ENCODE measurements at places on chromosomes 11 and 22.

DNA sequence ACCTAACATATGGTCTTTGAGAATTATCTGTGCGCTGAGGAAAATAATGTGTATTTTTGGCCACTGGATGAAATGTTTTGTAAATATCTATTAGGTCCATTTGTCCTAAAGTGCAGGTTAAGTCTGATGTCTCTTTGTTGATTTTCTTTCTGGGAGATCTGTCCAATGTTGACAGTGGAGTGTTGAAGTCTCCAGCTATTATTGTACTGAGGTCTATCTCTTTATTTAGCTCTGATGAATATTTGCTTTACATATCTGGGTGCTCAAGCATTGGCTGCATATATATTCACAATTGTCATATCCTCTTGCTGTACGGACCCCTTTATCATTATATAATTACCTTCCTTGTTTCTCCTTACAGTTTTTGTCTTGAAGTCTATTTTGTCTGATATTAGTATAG lies 833.8 kb downstream of the DLG2 start:
- no peak for DNase-seq

- DNase-seq: no peak
Measured at GRCh38 chr11:57055744-57056143, 67.0 kb downstream of the OR5AK2 start.

GRCh38 chr11:94845622-94846021 lies 77.5 kb downstream of the AMOTL1 start:
- no peak for DNase-seq

- DNase-seq: no peak
Measured at GRCh38 chr11:11512929-11513328, 108.9 kb downstream of the GALNT18 start.

DNA sequence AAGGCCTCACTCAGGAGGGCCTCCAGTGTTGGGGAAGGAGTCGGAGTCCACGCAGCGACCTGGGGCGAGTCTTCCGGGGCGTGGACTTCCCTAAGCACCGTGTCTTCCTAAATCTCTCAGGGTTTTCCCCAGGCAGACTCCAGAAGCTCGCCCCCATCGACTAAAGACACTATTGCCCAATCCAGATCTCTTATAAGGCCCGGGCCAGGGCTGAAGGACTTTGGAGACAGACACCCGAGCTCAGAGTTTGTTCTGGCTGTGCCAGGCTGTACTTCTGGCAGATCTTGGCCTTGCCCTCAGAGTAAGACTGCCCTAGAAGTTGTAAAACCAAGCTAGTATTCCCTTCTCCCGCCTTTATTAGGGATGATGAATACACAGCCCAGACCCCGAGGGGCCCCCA lies 191.4 kb downstream of the BUD13 start:
- no peak for DNase-seq

DNA sequence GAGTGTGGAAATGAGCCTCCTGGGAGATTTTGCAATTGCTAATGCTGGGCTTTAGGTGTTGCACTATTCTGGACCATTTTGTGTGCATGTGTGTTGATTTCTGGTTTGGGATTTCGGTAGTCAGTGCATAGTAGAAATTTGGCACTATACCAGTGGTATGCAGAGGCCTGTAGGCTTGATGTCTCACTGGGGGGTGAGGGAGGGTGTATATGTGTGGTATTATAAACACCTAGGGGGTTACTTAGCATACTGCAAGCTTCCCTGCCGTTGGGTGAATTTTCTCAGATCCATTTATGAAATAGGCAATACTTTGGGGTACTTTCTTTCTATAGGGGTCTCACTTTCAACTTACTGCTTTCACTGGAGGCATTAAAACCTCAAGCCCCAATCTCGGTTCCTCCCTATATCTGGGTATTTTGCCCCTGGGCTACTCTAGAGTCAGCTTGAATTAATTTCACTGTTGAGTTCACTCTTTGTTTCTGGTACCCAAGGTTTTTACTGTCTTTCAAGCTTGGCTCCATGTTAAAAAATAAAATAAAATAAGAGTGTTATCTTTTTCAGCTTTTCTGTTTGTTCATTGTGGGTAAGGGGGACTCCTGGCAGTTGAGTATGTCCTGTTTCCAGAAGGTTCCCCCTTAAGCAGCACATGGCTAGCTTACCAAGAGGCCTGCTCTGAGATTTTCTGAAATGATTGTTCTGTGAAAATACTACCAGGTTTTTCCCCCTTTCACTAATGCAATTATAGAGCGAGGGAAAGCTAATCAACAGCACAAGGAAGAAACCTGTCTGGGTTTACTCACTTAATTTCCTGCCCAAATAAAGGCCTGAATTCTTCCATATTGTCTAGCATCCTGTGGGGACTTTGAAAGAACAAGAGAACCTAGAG lies 45.8 kb downstream of the PPFIBP2 start:
- DNase-seq: no peak

DNA sequence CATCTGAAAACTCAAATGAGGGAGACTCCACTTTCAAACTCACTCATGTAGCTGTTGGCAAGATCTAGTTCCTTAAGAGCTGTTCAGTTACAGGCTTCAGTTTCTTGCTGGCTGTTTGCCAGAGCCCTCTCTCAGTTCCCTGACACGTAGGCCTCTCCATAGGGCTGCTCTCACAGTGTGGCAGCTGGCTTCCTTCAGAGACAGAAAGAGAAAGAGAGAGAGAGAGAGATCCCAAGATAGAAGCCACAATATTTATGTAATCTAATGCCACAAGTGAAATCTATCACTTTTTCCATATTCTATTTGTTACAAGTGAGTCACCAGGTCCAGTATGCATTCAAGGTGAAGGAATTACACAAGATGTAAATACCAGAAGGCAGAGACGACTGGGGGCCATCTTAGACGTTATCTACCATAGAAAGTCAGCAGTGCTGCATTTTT lies 168.8 kb downstream of the RCN1 start:
- DNase-seq: peak; percentile 9

- DNase-seq: no peak
Measured at GRCh38 chr22:36769541-36770512, 6.1 kb downstream of the IFT27 start.

GRCh38 chr22:42473484-42474193 lies 41.4 kb upstream of the NFAM1 start:
- peak; percentile 64 for DNase-seq

DNA sequence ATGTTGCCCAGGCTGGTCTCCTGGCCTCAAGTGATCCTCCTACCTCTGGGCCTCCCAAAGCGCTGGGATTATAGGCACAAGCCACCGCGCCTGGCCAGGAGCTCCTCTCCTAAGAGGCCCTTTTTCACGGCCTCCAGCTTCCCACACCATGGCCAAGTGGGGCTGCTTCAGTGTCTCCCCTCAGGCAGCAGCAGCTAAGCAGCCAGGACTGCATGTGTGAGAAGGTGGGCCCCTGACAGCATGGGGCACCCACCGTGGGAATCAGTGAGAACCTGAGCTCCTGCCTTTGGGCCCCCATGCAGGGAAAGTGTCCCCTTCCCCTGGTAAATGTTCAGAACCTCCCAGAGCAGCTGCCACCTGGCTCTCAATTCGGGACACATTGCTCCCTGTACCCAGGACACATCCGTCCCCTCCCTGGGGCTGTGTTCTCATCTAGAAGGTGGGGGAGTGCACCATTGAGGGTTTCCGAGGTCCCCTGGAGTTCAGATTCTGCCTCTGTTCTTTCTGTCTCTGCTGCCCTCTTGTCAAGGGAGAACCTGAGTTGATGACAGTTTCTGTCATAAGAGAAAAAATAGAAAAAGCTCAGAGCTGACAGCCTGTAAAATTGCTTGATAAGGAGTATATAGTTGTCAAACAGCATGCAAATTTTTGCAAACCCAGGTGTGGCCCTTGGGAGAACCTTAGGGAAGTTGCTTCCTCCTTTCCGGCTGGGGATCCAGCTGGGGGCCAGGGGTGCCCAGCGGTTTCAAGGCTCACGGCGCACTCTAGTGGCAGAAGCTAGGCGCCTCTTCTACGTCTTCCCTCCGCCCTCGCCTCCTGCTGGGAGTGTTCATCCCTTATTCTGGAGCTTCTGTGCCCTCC lies 29.7 kb downstream of the FAM83F start:
- peak; percentile 73 for DNase-seq

DNA sequence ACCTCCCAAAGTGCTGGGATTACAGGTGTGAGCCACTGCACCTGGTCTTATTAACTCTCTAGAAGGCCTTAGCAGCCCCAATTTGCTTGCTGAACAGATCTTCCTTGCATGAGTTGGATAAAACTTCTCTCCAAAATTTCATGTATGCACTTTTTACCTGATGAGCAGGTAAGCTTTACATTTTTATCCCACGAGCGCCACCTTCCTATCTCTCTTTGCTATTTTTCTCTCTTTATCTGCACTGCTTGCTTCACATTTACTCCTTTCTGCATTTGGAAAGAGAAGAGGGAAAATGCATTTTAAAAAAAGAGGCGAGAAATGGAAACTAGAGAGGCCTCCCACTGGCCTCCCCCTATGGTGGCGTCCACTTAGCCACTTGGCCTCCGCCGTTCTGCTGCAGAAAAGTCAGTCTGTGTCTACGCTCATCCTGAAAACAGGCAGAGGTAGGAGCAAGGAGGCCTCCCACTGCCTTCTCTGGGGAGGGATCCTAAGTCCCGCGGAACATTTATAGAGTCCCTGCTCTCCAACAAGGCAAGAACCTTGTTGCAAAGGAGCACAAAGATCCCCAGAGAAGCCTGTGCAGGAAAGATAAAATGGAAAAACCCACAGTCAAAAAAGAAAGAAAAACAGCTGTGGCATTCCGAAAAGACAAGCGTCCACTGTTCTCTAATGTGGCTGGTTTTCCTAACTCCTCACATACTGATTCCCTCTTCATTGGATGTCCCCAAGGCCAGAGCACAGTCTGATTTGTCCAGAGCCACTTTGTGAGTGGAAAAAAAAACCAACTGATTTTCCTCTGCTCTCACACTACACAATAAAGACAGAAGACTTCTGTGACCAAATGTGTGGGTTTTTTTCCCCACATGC lies 62.2 kb upstream of the INCENP start:
- DNase-seq: no peak

DNA sequence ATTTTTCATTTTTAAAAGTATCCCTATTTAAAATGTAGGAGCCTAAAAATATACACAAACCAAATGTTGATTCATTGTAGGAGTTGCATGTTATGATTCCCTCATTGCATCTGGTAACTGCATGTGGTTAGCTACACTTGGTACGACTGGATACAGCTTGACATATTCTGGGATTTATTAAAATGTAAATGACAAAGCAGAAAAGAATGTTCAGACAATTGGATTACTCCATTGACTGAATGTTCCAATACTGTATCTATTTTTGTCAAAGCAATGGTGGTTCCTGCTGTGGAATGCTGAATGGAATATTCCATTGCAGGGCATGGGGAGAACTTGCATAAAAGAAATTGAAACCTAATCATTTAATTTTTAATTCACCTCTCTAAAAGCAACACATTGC lies 30.8 kb downstream of the BLID start:
- no peak for DNase-seq

DNA sequence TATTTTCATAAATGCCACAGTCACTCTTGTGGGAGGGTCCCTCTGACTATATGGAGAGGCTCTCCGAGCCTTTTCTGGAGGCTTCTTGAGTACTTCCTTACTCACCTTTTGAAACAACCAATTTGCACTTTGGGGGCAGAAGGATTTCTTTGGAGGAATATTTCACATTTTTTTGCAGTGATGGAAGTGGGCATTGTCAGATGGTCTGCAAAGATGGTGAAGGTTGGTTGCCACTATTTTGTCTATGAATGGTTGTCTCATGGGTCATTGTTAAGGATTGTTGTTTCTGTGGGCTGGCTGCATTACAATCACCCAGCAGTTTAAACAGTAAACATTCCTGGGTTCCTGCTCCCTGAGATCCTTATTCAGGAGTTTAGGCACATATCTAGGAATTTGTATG lies 388.2 kb downstream of the TMEM135 start:
- no peak for DNase-seq

DNA sequence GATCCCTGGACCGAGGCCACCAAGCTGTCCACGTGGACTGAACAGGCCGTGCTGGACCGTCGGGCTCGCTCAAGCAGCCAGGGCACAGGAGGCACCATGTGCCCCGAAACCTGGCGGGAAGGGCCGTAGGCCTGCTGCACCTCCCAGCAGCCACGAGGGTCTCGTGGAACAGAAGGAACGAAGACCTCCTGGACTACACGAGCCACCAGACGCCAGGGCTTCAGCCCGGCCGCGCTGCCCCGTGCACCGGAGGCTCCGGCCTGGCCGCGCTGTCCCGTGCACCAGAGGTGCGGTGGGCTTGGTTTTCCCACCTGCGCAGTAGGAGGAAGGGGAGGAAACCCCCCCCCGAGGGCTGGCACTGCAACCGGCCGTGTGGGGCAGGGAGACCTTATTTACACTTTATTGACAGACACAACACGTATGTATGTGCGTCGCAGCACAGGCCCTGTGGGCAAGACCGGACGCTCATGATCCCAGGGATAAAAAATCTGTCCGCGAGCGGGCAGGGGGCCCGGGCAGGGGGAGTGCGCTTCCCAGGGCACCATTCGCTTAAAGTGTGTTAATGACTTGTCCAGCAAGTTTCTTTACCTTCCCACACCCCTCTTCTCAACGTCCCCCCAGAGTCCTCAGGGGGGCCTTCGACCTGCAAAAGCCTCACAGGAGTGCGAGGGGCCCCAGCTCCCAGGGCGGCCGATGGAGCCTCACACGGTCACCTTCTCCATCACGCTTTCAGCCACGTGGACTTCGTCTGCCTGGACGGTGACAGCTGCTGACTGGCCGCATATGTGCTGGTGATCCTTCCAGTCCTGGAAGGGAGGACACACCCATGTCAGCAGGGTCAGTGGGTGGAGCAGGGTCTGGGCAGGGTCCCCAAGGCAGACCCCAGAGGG lies 7.0 kb downstream of the DRD4 start:
- no peak for DNase-seq

DNA sequence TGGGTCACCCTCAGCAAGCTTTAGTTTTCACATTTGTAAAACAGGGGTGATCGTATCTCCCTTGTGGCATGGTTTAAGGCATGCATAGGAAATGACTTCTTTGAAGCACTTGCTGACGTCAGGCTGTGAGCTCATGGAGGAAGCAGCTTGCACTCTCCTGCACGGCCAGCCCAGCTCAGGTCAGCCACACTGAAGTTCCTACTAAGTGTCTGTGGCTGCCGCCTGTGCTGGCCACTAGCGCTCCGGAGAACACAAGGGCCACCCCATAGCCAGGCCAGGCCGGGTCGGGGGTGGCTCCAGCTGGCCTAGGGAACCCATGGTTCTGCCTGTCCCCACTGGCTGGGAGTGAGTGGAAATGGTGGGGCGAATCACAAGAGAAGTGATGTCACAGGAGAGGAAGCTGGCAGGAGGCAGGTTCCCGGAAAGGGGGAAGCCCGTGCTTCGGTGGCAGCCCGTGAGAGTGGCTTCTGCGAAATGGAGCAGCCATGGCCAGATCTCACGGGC lies 28.2 kb downstream of the KCTD17 start:
- DNase-seq: peak; percentile 43

- DNase-seq: no peak
Measured at GRCh38 chr11:126501641-126502040, 146.2 kb downstream of the ST3GAL4 start.

- peak; percentile 1 for DNase-seq
Measured at GRCh38 chr11:16669799-16670415, 68.5 kb upstream of the C11orf58 start.

GRCh38 chr11:17718015-17718414 lies 1.4 kb upstream of the MYOD1 start:
- DNase-seq: no peak

DNA sequence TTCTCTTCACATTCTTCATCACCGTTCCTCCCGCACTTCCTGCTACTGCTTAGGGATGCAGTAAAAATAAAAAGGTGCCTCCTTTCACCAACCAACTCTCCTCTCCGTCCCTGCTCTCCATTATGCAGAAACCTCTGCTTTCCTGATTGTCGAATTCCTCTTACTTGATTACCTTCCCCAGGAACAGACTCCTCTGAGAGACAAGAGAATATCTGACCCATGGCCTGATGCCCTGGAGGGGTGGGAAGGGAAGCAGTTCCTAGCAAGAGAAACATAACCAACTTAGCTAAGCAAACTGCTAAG lies 80.9 kb downstream of the TRIM29 start:
- no peak for DNase-seq
